ENCODE measurements at places on chromosomes 5 and 9.

DNA sequence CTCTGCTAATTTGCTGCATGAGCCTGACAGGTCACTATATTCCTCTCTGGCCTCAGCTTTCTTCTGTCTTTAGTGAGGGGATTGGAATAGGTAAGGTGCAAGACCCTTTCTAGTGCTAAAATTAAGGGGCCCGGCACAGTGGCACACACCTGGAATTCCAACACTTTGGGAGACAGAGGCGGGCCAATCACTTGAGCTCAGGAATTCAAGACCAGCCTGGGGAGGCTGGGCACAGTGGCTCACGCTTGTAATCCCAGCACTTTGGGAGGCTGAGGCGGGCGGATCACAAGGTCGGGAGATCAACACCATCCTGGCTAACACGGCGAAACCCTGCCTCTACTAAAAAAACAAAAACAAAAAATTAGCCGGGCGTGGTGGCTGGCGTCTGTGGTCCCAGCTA, 37.2 kb downstream of the EGR1 start:
- no peak for DNase-seq

DNA sequence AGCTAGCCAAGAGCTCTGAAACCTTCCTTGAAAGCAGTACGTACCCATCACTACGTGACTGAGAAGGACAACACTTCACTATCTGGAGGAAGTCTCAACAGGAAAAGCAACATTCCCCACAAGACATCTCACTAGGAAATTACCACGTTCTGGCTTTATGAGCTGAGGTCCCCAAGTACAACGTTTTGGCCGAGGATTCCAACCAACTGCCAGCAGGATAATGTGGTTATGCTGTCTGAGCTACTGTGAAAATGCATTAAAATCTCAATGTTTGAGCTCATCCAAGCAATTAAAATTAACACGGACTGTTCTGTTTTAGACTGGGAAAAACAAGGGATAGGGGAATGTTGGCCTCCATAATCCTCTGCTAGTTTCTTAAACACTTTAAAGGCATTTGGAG, 16.4 kb downstream of the MED27 start:
- no peak for DNase-seq

DNA sequence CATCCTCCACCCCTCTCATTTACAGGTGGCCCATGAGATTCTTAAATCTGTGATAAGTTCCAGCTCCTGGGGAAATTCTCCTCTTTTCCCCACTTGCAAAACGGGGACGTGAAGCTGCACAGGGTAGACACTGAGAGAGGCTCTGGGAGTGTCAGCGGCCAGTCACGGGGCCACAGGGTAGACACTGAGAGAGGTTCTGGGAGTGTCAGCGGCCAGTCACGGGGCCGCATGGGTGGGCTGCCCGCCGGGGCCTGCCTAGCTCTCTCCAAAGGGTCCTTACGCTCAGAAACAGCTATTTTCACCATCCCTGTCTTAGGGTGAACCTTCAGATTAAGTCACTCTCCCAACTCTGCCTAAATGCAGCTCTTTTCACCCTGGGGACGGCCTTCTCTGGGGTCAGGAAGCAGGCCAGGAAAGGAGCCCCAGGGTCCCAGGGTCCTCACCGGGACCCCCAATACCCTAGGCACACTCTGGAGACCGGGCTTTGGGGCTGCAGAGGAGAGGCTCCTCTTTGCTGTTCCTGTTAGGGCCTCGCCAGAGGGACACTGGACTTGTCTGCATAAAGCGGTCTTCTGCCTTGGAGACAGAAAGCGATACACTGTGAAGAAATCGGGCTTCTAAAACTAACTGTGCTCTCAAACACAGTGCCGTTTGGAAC, 1.5 kb downstream of the FAM78A start:
- no peak for DNase-seq

GRCh38 chr9:82152181-82152580, 163.6 kb downstream of the SPATA31D1 start:
- no peak for DNase-seq

- DNase-seq, result no peak
Measured at GRCh38 chr9:97934321-97935115, 3.5 kb downstream of the HEMGN start.

GRCh38 chr5:179762079-179762780, 29.6 kb downstream of the MAML1 start:
- DNase-seq, result no peak

DNA sequence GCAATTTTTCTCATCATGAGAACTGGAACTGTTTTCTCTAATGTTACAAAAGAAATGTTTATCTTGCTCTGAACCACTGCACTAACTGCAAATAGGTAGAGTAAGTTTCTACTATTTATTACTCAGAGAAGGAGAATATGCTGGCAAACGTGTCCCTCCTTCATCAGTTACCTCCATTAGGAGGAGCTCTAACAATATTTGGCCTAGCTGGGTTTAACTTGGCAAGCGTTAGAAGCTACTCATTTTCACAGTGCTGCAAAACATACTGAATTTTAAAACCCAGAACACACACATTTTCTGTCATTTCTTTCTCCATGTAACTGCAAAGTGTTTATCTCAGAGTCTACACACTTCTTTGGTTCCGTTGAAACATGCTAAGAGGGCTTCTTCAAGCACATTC, 101.0 kb upstream of the GABRG2 start:
- no peak for DNase-seq

Data from T-helper 9 cell (primary cell).